ENCODE measurements at places on chromosomes 4 and X. TPM values are rescaled to one million over a fixed set of nuclear protein-coding genes. Genes with fewer than 3 reads are reported as not detected.

APLN gene
- not detected for total RNA-seq

CENPVL3 gene
- not detected for total RNA-seq

DNA sequence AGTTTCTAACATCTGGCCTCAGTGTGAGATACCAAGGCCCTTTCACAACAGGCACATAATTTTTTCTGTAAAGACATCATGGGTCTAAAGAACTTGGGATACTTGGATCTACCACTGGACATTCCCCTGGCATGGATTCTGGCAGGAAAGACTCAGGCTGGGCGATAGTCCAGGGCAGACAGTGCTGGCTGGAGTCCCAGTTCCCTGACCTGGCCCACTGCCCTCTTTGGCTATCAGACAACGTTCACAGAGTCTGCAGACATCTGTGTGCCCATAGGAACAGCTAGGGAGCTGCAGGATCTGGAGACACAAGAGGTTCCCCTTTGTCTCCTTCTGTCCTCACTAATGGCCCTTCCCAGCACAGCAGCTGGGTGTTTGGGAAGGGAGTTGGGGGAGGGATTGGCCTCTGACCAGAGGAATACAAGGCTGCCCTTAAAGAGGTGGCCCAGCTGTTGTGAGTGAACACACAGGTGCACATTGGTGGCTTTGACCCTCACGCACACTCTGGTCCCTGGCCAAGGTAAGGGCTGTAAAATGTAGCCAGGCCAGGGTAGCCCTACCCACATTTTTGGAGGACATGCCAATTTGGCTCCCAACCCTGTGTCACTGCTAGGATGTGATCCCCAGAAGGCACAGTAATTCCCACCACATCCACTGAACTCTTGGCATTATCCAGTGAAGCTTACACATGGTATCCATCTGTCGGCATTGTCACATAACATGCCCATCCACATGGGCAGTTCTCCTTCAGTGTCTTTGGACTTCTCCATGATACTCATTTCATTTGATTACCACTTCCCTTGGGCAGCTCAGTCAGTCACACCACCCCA, 72.3 kb downstream of the SOX3 start:
- no peak for DNase-seq
- H3K36me3 ChIP-seq, result no peaks in the 10 kb centered on the region
- H3K27me3 ChIP-seq, result no peaks in the 10 kb centered on the region

GRCh38 chrX:154774622-154775021, 12.0 kb downstream of the DKC1 start:
- DNase-seq, result no peak
- no peak overlapping the region for H3K27ac ChIP-seq
- no peak overlapping the region for H3K4me3 ChIP-seq
- no peaks in the 10 kb centered on the region for H3K27me3 ChIP-seq
- peaks cover 7% of the 10 kb centered on the region for H3K36me3 ChIP-seq

DNA sequence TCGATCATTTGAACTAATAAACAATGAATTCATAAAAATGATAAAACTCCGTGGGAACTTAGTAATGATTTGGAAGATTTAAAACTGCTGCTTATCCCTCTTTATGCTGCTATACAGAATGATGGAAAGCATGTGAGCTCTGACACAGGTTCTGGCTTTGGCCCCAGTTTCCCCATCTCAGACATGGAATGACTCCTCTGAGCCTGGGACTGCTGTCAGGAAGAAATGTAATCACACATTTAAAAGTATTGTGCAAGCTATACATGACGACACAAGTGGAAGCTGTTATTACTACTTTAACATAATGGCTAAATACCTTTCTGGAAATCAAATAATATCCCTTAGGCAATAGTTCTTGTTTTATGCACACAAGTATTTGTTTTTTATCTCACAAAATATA, 161.7 kb downstream of the DCHS2 start:
- no peak overlapping the region for H3K4me3 ChIP-seq
- no peak overlapping the region for H3K27ac ChIP-seq
- H3K4me1 ChIP-seq, result peaks cover 7% of the 10 kb centered on the region
- H3K36me3 ChIP-seq, result no peaks in the 10 kb centered on the region
- DNase-seq, result no peak
- H3K27me3 ChIP-seq, result peaks cover 5% of the 10 kb centered on the region

DNA sequence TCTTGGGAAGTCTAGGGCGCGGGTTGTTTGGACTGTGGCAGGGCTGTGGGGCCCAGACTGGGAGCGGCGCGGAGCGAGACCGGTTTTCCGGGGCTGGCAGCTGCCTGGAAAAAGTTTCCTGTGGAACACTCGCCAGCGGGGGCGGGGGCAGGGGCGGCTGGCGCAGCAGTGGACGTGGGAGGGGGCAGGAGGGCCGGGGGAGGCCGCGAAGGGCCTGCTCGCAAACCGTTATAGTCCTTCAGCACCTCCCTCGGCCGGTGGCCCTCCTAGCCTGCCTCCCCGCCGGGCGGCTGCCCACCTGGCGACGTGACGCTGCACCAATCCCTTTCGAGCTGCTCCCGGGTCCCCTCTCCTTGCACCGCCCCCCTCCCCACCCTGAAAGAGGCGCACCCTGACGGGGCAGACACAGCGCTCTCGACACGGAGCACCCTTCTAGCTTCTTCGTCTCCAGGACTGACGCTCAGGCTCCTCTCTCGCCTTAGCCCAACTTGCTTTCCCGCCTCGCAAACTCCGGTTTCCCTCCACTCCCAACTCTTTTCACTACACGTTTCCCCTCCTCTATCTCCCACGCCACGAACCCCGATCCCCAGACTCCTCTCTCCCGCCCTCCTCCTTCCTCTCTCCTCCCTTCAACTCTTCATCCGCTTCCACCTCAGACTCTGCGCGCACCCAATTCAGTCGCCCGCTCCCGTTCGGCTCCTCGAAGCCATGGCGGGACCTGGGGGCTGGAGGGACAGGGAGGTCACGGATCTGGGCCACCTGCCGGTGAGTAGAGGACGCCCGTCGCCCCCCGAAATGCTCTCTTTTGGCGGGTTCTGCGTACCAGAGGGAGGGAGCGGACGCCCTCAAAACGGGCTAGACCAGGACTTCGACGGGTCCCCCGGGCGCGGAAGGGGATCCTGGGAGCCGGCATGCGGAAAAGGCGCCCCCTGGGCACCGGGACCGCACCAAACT, at the start of gene NRK:
Gene NRK (plus strand): TSS at position 402 of the 954 bp plus-strand sequence. CDS start 307 bp downstream, at position 709.
- no peaks in the 10 kb centered on the region for H3K36me3 ChIP-seq
- no peak for DNase-seq
- H3K4me3 ChIP-seq, result no peak within 1 kb of the TSS
- H3K27ac ChIP-seq, result no peak within 1 kb of the TSS

DNA sequence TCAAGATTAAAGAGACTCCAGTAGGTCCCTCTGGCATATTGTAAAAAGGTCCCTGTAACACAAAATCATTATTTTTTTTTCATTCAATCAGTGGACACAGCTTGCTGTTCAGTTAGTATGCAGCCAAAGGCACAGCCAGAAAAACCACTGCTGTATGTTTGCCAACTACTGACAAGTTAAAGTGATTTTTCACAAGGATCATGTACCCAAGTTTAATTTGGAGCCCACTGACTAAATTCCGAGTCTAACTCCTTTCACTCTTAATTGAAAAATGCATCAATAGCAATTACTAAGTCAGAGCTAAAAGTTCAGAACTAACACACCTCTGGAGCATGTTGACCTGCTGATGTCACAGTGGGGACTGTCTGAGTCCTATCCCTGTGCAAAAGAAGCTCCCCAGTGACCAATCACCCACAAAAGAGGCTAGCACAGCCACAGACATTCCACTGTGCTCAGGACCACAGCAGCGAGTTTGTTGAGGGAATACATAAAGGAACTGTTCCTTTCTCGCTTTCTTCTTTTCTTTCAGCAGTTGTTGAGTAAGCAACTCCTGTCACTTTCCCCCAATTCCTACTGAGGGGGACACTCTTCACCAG, 60.4 kb downstream of the STX18 start:
- no peaks in the 10 kb centered on the region for H3K27me3 ChIP-seq
- DNase-seq, result no peak
- no peaks in the 10 kb centered on the region for H3K4me1 ChIP-seq
- no peak overlapping the region for H3K4me3 ChIP-seq

DNA sequence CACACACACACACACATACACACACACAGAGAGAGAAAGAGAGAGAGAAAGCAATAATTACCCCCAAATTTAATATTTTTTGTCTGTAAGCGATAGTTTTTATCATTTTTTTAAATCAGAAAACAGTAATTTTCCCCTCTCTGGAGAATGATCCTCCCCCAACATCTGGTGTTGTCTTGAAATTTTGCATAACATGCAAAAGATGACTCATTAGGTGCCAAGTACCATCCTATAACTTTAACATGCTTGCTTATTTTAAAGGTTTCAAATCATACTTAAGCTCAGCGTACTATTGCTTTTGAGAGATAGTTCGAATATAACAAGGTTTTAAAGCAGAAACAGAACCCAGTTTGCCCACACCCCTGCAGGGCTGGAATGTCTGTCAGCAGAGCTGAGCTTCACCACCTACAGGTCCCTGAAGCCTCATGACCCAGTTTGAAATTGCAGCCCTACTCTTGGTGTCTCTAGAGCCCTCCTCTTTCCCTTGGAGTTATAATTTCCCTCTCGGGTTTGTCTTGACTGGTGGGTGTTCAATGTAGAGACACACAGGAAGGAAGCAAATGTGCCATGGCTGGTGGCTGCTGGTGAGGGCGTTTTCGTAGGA, 175.0 kb upstream of the HS3ST1 start:
- H3K4me1 ChIP-seq, result no peaks in the 10 kb centered on the region
- no peaks in the 10 kb centered on the region for H3K36me3 ChIP-seq
- H3K27me3 ChIP-seq, result no peaks in the 10 kb centered on the region
- DNase-seq, result no peak
- no peak overlapping the region for H3K27ac ChIP-seq

DNA sequence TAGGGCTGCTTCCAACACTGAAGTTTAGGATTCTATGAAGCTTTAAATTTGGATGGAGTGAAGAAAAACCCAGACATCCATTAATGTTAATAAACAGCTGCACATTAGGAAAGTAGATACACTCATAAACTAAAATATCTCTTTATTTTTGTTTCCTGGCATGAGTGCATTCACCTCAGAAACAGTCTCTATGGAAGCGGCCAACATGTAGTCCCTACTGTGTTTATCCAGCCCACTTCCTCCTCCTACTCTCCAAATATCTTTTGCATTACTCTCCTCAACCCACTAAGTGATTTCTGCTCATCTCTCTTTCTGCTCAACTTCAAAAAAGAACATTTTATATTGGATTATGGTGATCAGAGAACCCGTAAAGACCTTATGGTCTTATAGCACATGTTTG, 180.3 kb upstream of the MXRA5 start:
- DNase-seq, result no peak
- no peaks in the 10 kb centered on the region for H3K36me3 ChIP-seq
- H3K27ac ChIP-seq, result no peak overlapping the region
- no peaks in the 10 kb centered on the region for H3K27me3 ChIP-seq

DNA sequence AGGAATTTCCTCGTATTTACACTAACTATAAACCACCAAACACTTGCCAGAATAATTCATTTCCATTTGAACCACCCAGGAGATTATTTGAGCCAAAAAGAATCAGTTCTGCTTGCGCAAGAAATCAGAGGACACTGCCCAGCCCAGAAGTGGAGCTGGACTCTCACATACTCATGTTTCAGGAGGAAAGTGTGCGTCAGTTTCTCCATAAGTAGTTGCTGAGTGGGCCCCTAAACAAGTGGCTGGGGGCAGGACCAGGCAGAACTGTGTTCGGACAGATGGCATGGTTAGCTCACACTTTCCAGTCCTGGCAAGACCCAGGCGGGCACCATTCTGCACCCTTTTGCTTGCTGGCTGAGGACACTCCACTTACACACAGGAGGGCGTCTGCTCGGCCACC, 38.8 kb downstream of the BTC start:
- H3K4me3 ChIP-seq, result no peak overlapping the region
- no peaks in the 10 kb centered on the region for H3K27me3 ChIP-seq
- no peaks in the 10 kb centered on the region for H3K36me3 ChIP-seq
- DNase-seq, result no peak
- H3K4me1 ChIP-seq, result no peaks in the 10 kb centered on the region

GRCh38 chr4:162347842-162348213, 184.0 kb upstream of the FSTL5 start:
- H3K36me3 ChIP-seq, result no peaks in the 10 kb centered on the region
- DNase-seq, result no peak
- H3K27me3 ChIP-seq, result no peaks in the 10 kb centered on the region
- no peak overlapping the region for H3K27ac ChIP-seq

GRCh38 chr4:146291313-146291712, 77.0 kb downstream of the REELD1 start:
- H3K4me1 ChIP-seq, result no peaks in the 10 kb centered on the region
- DNase-seq, result no peak
- no peak overlapping the region for H3K27ac ChIP-seq
- no peaks in the 10 kb centered on the region for H3K27me3 ChIP-seq
- no peak overlapping the region for H3K4me3 ChIP-seq
